ENCODE measurements at places on chromosomes 5 and 9. TPM values are rescaled to one million over a fixed set of nuclear protein-coding genes. Genes with fewer than 3 reads are reported as not detected.

DNA sequence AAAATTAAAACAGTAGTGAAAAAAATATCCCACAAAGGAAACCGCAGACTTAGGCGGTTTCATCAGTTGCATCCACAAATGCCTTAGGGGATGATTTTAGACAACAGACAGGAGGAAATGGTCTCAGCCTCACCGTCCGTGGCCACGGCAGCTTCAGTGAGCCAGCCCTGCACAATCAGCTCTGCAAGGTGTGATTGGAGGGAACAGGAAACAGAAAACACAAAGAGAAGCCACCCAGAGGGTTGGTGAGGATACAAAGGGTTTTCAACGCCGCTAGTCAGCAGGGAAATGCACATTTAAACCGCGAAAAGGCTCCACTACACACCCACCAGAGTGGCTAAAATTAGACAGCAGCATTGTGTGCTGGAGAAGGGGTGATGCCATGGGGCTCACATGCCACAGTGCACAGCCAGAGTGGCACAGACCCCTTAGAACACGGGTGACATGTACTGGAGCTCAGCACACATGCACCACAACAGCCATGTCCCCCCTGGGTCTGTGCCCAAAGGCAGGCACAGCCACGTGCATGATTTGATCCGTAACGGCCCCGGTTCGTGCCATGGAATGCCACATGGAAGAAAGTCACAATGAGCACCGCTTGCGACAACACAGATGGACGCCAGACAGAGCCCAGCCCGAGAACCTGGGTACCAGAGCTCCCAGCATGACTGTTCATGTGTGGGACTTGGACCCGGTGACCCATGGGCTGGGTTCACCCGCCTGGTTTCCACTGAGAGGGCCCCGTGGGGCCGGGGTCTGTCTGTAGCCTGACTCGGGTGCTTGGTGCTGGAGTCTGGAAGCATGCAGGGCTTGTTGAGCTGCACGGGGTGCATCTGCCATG is 18.3 kb upstream of the TERT start:
- no peak for ATAC-seq

DNA sequence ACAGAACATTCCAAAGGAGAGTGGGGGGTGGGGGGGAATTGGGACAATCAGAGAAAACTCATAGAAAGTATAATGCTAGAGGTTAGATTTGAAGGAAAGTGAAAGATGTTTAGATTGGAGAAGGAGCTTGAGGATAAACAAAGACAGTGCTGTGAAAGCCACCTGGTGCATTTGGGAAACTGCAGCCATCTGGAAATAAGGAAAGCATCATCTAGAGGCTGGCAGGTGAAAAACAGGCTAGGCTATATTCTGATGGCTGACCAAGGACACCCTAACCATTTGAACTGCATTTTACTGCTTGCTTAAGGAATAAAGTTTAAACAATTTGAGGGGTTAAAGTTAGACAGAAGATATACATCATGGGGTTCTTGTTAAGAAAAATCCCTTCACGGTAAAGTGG is 296.4 kb downstream of the CETN3 start:
- ATAC-seq, result no peak

DNA sequence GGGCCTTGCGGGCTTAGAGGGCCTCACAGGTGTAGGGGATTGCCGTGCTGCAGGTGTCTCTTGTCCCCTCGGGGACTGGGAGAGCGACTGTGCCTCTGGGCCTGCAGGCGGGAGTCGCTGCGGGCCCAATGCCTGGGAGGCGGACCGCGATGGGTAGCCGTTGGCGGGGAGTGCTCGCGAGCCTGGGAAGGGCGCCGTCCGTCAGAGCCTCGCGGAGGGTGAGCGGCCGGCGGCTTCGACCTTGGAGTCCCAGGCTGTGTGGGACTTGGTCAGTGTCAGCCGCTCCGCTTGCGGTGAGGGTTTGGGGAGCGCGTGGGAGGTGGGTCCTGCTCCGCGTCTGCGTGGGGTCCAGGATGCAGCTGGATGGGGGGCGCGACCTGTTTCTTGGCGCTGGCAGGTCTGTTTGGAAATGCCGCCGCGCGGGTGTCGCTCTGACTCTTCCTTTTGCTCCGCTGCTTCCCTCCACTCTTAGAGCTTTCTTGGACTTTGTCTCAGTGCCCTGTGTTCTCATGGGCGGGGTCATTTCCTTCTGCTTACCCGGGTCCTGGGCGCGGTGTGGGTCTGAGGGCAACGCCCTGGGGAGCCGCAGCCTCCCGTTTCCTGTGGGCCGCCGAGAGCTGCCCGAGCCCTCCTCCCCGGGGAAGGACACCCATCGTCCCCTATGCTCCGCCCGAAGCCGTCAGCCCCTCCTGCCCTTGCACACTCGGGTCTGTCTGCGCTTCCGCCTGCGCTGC is 88.9 kb upstream of the CACNA1B start:
- peak; percentile 27 for ATAC-seq

GRCh38 chr5:72453246-72453775 is 53.9 kb downstream of the ZNF366 start:
- ATAC-seq, result no peak

GRCh38 chr9:133162861-133163503 is 732 bp downstream of the GBGT1 start:
- ATAC-seq, result no peak

DNA sequence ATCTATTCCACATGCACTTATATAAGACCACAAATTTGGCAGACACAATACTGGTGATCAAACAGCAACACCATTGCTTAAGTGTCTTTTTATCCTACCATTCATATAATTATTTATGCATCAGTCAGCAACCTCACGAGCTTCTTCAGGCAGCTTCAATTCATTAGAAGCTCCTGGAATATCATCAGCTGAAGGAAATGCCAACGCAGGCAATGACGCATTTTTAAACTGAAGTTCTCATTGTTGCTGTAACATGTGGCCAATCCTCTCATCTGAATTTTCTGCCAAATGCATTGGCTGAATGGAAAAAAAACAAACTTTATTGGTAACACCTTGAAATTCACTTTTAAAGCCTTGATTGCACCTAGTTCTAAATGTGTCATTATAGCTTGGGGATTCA is 376.4 kb upstream of the RGMB start:
- no peak for ATAC-seq

TSLP gene
- 3.8 TPM for total RNA-seq

CRHBP gene
- 0.36 TPM for total RNA-seq

SPAAR gene
- total RNA-seq, result 0.16 TPM
